ENCODE measurements at places on chromosomes 11 and 22.

DNA sequence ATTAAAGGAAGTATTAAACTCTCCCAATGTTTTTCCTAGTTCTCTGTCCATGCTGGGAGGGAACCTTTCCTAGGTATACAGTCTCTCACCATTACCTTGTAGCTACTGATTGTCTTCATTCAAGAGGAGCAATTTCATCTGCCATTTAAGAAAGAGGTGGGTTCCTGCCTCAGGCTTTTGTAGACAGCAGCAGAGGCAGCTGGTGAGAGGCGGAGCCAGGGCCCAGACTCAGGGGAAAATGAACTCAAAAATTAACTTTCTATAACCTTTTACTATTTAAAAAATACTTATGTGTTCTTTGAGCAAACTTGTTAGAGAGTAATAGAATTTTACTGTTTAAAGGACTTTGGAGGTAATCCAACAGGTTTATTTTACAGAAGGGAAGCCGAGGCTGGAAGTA lies 133.0 kb downstream of the SNX19 start:
- DNase-seq, result no peak

GRCh38 chr22:44677353-44677840 lies 24.6 kb upstream of the PRR5 start:
- DNase-seq, result no peak

DNA sequence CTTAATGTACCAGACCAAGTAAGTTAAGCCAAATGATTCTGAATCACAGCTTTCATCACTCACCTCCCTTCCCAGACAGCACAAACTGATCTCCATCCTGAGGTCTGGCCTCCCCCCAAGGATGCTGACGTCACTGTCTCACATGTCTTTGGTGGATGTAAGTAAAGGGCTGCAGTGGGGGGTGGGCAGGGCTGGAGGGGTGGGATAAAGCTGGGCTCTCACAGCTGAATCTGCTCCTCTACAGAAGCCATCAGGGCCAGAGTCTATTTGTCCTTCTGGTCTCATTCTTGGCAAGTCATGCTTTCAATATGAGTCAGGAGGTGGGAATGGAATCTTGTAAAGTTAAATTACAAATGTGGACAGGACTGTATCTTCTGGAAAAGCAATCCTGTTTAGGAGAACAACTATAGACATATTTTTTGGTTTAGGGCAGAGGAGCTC lies 32.7 kb downstream of the P4HA3 start:
- peak; percentile 98 for DNase-seq

DNA sequence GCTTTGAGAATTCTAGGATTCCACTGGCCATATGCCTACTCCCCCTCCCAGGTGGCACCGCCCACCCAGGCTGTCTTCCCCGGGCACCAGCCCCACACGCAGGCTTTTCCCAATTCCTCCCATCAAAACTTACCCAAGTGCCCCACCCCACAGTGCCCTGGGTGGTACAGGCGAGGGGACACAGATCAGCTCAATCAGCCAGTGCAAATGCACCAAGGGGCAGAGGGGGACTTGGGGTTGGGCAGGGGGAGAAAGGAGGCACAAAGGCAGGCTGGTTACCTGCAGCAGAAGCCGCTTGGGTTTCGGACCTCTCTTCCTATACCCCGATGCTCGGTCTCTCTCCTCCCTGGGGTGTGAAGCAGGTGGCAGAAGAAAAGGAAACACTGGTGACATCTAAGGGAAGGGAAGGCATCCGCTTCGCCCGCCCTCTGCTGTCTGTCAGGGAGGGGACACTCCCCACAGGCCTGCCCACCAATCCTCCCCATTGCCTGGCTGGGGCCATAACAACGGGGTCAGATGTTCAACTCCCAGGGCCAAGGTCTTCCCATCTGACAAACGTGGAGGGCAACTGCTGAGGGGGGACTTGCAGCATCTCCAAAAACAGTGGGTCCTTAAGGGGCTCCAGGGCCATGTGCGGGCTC lies 14.0 kb downstream of the CBX7 start:
- no peak for DNase-seq

- DNase-seq, result no peak
These were observed 40.2 kb upstream of the ACCSL start for GRCh38 chr11:44007481-44008087.

- DNase-seq, result no peak
These were observed 44.5 kb downstream of the ST3GAL4 start for GRCh38 chr11:126400019-126400418.

- DNase-seq, result no peak
These were observed 94.4 kb upstream of the CHRM4 start for GRCh38 chr11:46485856-46486443.

DNA sequence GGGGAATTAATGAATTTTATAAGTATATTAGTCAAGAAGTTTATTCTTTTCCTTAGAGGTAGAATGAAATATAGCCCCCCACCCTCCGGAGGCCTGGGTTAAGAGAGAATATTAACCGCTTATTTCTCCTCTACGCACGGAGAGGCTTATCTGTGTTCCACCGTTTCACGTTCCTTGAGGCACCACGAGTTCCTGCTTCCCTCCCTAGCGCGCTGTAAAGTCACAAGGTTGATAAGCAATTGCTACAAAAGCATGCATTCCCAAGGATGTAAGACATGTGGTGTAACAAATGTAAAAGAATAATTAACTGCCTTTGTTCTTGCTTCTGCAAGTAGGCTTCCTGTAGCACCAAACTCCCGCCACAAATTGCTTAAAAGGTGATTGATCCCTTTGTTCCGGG lies 1.5 kb upstream of the ANKRD42 start:
- no peak for DNase-seq

DNA sequence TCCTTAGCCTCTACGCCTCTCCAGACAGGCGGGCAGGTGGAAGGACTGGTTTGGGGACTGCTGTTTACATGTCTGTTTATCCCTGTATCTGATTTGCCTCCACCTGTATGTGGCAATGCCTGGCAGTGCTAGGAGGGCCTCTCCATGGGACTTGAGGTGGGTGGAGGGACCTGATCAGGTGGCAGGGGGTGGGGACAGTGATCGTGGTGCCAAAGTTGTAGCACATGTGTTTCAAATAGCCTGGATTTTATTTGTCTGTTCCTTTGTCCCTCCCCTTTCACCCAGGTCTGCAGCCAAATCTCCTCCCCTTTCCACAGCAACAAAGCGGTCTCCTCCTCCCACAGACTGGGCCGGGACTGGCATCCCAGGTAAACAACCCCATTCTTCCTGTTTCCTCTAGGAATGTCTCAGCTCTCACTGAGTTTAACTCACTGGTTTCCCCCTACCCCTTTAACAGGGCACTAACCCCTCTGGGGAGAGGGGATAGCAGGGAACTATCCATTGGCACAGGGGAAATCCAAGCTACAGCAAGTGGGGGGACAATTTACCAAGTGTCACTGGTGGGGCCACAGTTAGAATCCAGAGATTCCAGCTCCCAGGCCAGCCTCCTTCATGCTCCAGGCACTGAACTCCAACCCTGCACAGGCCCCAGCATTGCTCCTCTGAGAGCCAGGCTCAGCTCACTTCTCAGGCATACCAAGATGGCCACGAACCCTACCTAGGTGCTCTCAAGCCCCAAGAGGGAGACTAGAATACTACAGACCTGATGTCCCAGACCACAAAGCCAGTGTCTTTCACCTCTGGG lies 22.9 kb upstream of the TLCD5 start:
- DNase-seq, result no peak

DNA sequence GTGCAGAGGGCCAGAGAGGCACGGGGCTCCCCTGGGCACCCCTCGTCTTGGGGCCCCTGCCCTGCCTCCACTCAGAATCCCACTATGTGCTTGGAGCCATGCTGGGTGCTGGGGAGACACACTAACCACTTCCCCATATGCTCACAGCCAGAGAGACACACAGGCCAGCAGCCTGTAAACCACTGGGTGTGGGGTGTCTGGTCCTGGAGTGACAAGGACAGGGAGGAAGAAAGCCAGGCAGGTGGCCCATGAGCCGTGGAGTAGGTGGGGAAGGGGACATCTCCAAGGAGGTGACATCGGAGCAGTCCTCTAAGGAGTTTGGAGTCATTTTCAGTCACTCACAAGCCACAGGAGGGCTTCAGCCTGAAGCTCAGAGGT lies 58.9 kb downstream of the CDKN1C start:
- DNase-seq, result no peak

- DNase-seq, result no peak
These were observed 5.9 kb upstream of the ADORA2A start for GRCh38 chr22:24421428-24421931.
